ENCODE measurements at places on chromosomes 3 and 15.

DNA sequence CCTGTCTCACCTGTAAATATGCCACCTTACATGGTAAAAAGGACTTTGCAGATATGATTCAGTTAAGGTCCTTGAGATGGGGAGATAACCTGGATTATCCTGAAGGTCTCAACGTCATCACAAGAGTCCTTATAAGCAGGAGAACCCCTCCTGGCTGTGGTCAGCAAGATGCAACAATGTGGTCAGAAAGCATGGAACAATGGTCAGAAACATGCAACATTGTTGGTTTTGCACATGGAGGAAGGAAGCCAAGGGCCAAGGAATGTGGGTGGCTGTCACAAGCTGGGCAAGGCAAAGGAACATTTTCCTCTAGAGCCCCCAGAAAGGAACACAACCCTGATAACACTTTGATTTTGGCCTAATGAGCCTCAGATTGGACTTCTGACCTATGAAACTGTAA is 9.4 kb upstream of the SUMF1 start:
- DNase-seq: no peak
- H3K27ac ChIP-seq: no peak overlapping the region
- H3K36me3 ChIP-seq: peaks cover 6% of the 10 kb centered on the region

DNA sequence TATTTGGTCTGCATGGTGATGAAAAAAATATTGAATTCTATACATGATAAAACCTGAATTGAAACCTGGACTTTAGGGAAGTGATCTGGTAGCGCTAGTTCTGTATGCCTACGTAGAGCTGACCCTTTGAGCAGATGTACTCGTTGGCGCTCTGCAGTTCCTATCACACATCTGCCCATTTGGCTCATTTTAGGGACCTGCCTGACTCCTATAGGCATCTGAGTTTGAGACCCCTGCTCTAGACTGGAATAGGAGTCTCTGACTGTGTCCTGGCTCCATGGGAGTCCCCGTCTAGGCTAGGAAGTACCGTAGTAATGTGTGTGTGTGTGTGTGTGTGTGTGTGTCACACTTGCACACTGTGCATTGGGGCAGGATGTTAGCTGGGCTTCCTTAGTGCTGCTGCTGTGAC is 21.2 kb downstream of the STARD5 start:
- H3K27ac ChIP-seq: peak overlapping the region; percentile 83
- no peaks in the 10 kb centered on the region for H3K27me3 ChIP-seq
- H3K4me1 ChIP-seq: peaks cover 59% of the 10 kb centered on the region
- H3K4me3 ChIP-seq: peak overlapping the region; percentile 100
- peaks cover 19% of the 10 kb centered on the region for H3K36me3 ChIP-seq

DNA sequence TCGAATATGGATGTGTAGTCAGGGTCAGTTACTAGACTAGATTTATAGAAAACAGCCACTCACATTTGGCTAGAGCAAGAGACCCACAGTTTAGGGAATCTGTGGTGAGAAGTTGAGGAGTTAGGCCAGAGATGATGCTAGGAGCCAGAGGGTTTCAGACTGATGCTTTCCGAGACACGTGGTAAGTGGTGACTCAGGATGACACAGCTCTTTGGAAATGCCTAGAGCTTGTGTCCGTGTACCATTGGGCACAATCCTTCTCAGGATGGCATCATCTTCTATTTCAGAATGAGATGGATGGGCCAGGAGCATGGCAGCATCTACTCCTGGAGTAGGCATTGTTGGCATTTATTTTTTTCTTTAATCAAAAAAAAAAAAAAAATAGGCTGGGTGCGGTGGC is 28.5 kb downstream of the PTPRG start:
- H3K27ac ChIP-seq: no peak overlapping the region
- H3K27me3 ChIP-seq: no peaks in the 10 kb centered on the region
- no peak for DNase-seq
- H3K36me3 ChIP-seq: no peaks in the 10 kb centered on the region
- no peak overlapping the region for H3K4me3 ChIP-seq

- no peaks in the 10 kb centered on the region for H3K27me3 ChIP-seq
- no peak overlapping the region for H3K27ac ChIP-seq
- H3K36me3 ChIP-seq: no peaks in the 10 kb centered on the region
- no peaks in the 10 kb centered on the region for H3K4me1 ChIP-seq
- H3K4me3 ChIP-seq: no peak overlapping the region
- no peak for DNase-seq
Measured at GRCh38 chr3:61805510-61806080, 244.2 kb downstream of the PTPRG start.

DNA sequence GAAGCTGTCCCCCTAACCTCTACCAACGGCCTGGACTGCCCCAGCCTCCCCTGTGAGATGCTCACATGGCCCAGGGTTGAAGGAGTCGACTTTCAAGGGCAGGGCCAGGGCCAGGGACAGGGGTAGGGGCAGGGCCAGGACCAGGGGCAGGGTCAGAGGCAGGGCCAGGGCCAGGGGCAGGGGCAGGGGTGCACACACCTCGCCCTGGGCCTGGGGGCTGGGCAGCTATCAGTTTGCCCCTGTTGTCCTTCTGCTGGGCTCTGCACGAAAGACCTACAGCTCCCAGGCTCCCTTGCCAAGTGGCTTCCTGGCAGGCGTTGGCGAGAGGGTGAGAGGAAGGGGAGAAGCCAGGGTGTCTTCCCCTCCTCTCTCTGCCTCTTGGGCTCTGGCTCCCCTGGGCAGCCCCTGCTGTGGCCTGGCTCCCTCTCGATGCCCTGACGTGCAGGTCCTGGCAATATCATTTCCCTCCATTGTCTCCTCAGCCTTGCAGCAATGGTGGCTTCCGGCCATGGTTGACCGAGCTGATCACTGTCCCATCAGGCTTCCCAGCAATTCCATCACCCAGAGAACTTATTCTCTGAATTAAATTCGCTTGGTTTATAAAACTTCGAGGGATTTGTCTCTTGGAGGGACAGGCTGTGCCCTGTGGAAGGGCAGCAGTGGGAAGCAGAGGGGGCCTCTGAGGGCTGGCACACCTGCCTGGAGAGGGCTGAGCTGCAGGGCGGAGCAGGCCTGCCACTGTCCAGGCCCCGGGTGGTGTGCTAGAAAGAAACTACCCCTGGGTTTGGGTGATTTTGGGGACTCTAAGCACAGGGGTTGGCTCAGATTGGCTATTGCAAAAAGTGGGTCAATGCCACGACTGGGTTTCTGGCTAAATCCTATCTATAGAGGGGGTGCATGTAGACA is 13.9 kb downstream of the PRR23E start:
- no peaks in the 10 kb centered on the region for H3K36me3 ChIP-seq
- H3K27ac ChIP-seq: no peak overlapping the region
- peaks cover 48% of the 10 kb centered on the region for H3K27me3 ChIP-seq
- no peaks in the 10 kb centered on the region for H3K4me1 ChIP-seq
- DNase-seq: no peak

- H3K4me1 ChIP-seq: no peaks in the 10 kb centered on the region
- no peak for DNase-seq
- H3K27me3 ChIP-seq: peaks cover 27% of the 10 kb centered on the region
- H3K36me3 ChIP-seq: peaks cover 3% of the 10 kb centered on the region
- H3K4me3 ChIP-seq: no peak overlapping the region
- no peak overlapping the region for H3K27ac ChIP-seq
Measured at GRCh38 chr3:40821315-40821714, 296.6 kb downstream of the ZNF621 start.

DNA sequence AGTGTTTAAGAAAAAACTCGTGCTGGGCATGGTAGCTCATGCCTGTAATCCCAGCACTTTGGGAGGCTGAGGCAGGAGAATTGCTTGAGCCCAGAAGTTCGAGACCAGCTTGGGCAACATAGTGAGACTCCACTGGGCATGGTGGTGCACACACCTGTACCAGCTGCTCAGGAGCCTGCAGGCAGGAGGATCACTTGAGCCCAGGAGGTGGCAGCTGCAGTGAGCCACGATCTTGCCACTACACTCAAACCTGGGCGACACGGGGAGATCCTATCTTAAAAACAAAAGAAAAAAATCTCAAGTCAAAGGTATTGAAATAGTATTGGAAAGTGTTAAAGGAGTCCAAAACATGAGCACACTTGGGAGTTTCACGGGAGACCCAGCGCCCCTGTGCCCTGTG is 14.0 kb downstream of the KLF13 start:
- no peaks in the 10 kb centered on the region for H3K27me3 ChIP-seq
- peak overlapping the region; percentile 99 for H3K27ac ChIP-seq
- peaks cover 76% of the 10 kb centered on the region for H3K4me1 ChIP-seq
- peak overlapping the region; percentile 87 for H3K4me3 ChIP-seq

- no peak for DNase-seq
- peaks cover 16% of the 10 kb centered on the region for H3K4me1 ChIP-seq
- peak overlapping the region; percentile 87 for H3K27ac ChIP-seq
Measured at GRCh38 chr3:61250784-61251173, 473 bp downstream of the FHIT start.

GRCh38 chr3:23668430-23668904 is 137.3 kb upstream of the UBE2E1 start:
- H3K27ac ChIP-seq: no peak overlapping the region
- peaks cover 2% of the 10 kb centered on the region for H3K36me3 ChIP-seq
- no peak for DNase-seq
- H3K27me3 ChIP-seq: peaks cover 47% of the 10 kb centered on the region
- H3K4me1 ChIP-seq: no peaks in the 10 kb centered on the region

- no peaks in the 10 kb centered on the region for H3K4me1 ChIP-seq
- peaks cover 5% of the 10 kb centered on the region for H3K36me3 ChIP-seq
Measured at GRCh38 chr3:16028604-16029003, 145.9 kb upstream of the GALNT15 start.

DNA sequence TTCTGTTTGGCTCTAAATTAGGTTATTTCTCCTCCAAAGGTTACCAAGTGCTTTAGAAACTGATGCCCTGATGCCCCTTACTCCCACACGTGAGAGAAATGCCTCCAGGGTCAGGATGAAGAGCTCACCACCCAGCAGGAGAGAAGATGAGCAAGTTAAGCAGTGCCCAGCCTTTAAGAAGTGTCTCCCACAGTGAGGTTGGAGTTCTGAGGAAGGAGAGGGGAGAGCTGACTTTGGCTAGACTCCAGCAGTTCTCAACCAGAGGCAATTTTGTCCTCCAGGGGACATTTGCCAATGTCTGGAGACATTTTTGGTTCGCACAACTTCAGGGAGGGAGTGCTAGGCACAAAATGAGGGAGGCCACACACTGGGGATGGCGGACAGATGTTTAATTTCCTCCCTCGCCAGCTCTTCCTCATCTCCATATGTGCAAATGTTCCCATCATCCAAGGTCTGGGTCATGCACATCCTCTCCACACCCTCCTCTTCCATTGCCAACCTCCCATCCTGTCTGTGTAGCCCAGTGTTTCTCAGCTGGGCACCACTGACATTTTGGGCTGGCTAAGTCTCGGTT is 50.6 kb upstream of the SLC7A14 start:
- no peaks in the 10 kb centered on the region for H3K4me1 ChIP-seq
- no peak overlapping the region for H3K4me3 ChIP-seq
- H3K36me3 ChIP-seq: no peaks in the 10 kb centered on the region
- no peak overlapping the region for H3K27ac ChIP-seq

GRCh38 chr3:40827942-40828688 is 303.4 kb downstream of the ZNF621 start:
- peaks cover 23% of the 10 kb centered on the region for H3K27me3 ChIP-seq
- H3K4me3 ChIP-seq: no peak overlapping the region
- H3K36me3 ChIP-seq: no peaks in the 10 kb centered on the region

DNA sequence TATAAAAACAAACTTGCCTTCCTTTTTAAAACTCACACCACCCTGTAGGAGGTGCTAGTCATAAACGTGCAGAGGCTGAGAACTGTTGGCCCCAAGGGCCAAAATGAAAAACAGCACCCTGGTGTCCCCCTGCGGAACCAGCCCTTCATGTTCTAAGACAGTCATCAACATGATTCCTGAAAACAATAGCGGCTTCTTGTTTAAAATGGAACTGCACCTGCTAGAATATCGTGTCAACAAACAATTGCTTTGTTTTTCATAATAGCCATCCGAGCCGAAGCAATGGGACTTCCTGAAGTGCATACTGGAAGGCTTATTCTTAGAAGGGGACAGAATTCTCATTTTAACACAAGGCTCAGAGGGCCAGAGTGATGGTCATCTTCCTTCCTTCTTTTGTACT is 43.7 kb downstream of the MECOM start:
- no peak overlapping the region for H3K4me3 ChIP-seq
- no peaks in the 10 kb centered on the region for H3K36me3 ChIP-seq
- no peaks in the 10 kb centered on the region for H3K4me1 ChIP-seq
- H3K27me3 ChIP-seq: peaks cover 9% of the 10 kb centered on the region
- no peak overlapping the region for H3K27ac ChIP-seq

- peaks cover 9% of the 10 kb centered on the region for H3K27me3 ChIP-seq
- H3K4me1 ChIP-seq: peaks cover 5% of the 10 kb centered on the region
- H3K27ac ChIP-seq: no peak overlapping the region
- no peaks in the 10 kb centered on the region for H3K36me3 ChIP-seq
- DNase-seq: no peak
- H3K4me3 ChIP-seq: no peak overlapping the region
Measured at GRCh38 chr3:179141890-179142289, 6.3 kb upstream of the PIK3CA start.

DNA sequence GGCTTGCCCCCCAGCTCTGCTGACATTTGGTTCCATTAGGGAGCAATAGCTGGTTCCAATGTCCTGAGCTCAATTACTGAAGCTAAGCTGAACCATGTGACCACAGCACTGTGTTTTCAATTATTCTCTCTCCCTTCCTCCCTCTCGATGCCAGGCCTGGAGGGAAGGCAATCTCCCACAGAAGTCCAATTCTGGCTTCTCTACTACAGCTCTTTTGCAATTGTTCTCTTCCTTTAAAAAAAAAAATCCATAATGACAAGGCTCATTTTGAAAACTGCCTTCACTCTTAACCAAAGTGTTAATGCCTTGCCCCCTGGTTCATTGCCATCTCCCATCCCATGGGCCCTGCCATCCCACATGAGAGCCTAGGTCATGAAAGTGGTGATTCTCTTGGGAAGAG is 24.8 kb downstream of the IL16 start:
- no peak overlapping the region for H3K4me3 ChIP-seq
- H3K4me1 ChIP-seq: no peaks in the 10 kb centered on the region
- no peaks in the 10 kb centered on the region for H3K36me3 ChIP-seq
- H3K27me3 ChIP-seq: peaks cover 46% of the 10 kb centered on the region
- no peak for DNase-seq

GRCh38 chr3:152376351-152377183 is 107.8 kb downstream of the MBNL1 start:
- peak overlapping the region; percentile 24 for H3K27ac ChIP-seq
- no peaks in the 10 kb centered on the region for H3K27me3 ChIP-seq
- peaks cover 7% of the 10 kb centered on the region for H3K36me3 ChIP-seq
- no peak for DNase-seq

GRCh38 chr3:187983484-187984124 is 170.4 kb upstream of the LPP start:
- H3K4me3 ChIP-seq: no peak overlapping the region
- no peaks in the 10 kb centered on the region for H3K27me3 ChIP-seq
- H3K4me1 ChIP-seq: peaks cover 38% of the 10 kb centered on the region
- no peak overlapping the region for H3K27ac ChIP-seq
- no peak for DNase-seq

GRCh38 chr15:81749716-81750375 is 296.0 kb downstream of the MEX3B start:
- H3K27me3 ChIP-seq: peaks cover 41% of the 10 kb centered on the region
- no peak overlapping the region for H3K4me3 ChIP-seq
- H3K27ac ChIP-seq: no peak overlapping the region
- H3K4me1 ChIP-seq: no peaks in the 10 kb centered on the region
- no peaks in the 10 kb centered on the region for H3K36me3 ChIP-seq

GRCh38 chr3:73789825-73790444 is 165.2 kb upstream of the PDZRN3 start:
- DNase-seq: no peak
- H3K27me3 ChIP-seq: no peaks in the 10 kb centered on the region
- H3K36me3 ChIP-seq: no peaks in the 10 kb centered on the region

- H3K4me3 ChIP-seq: no peak overlapping the region
- H3K4me1 ChIP-seq: no peaks in the 10 kb centered on the region
- H3K36me3 ChIP-seq: no peaks in the 10 kb centered on the region
- H3K27ac ChIP-seq: no peak overlapping the region
Measured at GRCh38 chr15:35244227-35244626, 159.1 kb upstream of the NANOGP8 start.

- no peak overlapping the region for H3K4me3 ChIP-seq
- no peaks in the 10 kb centered on the region for H3K36me3 ChIP-seq
- H3K4me1 ChIP-seq: no peaks in the 10 kb centered on the region
- no peak for DNase-seq
Measured at GRCh38 chr3:165635791-165636683, 201.2 kb downstream of the BCHE start.
